CD4-positive, alpha-beta T cell treated with Interleukin-21 for 1 hour (primary cell): ENCODE measurements at places on chromosomes 4 and X.

DNA sequence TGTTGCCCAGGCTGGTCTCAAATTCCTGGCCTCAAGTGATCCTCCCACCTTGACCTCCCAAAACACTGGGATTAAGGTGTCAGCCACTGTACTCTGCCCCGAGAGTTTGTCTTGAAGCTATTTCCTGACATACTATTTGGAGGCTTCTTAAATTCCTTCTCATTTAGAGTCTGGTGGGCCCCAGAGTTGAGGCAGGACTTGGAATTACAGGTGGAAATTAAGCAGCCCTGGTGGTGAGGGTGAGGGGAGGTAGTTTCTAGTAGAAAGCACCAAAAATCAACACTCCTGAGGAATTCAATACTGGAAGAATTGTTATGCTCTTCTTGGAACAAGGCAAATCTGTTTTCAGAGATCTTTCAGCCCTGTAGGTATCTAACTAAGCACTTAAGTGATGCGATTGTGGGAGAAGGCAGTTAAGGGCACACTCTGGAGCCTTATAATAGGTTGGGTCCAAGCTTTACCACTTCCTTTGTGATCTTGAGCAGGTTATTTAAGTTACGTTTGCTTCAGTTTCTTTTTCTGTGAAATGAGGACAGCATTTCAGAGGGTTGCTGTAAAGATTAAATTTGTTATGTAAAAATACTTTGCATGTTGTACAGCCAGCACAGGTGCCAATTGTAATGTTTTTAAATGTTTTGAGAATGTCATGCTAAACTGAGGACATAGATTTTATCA lies 200.7 kb downstream of the SOWAHB start:
- DNase-seq: no peak

DNA sequence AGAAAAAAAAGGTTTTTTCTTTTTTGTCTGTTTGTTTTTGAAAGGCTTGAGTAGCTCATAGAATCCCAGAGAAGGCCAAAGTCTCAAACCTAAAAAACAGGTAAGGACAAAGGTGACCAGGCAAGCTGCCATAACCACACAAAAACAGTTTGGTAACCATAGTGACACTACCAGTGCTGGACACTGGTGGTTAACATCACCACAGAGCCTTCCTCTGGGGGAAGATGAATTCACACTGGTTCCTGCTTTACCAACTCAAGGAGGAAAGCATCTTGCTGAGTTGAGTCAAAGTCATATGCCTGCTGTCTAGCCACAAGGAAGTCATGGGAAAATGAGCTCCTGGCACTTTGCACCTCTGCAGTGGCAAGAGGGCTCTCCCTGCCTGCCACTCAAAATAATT lies 32.5 kb downstream of the IDS start:
- no peak for DNase-seq

DNA sequence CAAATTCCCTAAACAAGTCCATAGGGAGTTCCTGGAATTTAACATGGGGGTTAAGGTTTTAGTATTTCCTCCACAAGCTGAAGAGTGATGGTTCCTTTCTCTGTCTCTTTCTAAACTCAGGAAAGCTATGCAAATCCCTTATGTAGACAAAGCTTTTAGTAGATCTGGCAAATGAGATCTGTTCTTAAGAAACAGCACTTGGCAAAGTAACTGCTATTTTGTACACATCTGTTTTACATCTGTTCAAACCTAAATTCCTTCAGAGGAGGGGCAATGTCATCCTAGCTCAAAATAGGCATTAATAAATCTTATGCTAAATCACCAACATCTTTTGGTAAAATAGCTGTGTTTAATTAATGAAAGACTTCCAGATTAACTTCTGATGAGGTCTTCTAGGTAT lies 137.8 kb upstream of the TBC1D9 start:
- DNase-seq: no peak

DNA sequence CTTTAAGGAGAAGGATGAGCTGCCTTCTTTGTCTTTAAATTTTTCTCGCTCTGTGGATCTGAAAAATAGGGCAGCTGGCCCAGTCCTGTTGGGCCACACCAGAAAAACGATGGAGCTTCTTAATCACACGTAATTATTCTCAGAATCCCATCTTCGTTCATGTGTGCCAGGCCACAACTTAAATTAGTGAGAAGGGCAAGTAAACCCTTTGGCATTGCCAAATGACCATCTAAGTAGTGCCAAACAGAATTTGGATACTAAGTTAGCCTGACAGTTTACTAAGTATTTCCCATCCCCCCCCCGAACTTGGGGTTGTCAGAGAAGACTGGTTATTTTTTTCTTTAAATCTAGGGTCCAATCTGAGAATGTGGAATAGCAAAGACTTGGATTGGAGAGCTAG lies 62.0 kb downstream of the CASP3 start:
- no peak for DNase-seq

DNA sequence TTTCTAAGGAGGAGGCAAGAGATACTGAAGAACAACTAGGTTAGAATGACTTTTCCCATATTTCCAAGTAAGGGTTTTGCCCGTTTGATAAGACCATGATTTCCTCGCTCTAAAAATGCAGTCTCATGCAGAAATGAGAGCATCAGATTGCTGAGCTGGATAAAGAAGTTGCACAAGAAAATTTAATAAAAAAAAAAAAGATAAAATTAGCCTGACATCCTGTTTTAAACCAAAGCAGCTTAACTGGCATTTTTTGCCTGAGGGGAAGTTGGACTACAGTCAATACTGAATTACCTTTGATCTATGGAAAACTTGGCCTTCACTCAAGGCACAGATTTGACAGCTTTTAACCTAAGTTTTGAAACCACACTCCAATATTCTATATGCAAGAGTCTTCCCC lies 208.4 kb downstream of the GASK1B start:
- no peak for DNase-seq

GRCh38 chr4:81287101-81287500 lies 72.1 kb upstream of the PRKG2 start:
- no peak for DNase-seq

GRCh38 chr4:87306056-87306455 lies 16.6 kb downstream of the HSD17B13 start:
- DNase-seq: no peak

DNA sequence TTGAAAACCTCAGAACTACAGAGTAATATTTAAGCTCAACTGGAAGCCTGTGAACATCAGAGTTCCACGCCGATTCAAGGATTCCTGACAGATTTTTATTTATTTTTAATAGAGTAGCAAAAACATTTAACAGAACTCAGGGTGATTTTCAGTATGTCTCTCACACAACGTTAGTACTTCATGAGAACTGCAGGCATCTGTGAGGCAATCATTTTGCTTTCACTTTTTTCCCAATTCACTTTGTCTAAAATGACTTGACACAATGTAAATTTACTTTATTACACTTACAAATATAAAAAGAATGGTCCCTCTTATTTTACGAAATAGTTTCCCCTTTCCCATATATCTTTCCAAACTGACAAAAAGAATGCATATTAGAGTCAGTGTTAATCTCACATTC lies 869.5 kb upstream of the EPHA5 start:
- DNase-seq: no peak

DNA sequence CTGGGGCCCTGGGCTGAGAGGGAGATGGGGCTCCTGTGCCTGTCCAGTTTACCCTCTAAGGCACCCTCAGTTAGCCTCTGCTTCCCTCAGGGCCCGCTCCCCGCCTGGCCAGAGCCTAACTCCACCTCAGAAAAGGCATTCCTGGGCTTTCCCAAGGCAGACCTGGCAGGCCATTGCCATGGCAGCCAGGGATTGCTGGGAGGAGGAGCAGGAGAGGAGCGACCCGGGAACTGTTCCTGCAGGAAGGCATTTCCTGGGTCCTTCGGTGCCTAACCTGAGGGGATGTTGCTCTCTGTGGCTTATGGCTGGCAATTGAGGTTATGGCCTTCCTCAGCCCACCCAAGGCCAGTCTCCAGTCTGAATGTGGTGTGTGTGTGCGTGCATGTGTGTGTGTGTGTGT lies 131.3 kb downstream of the PJA1 start:
- DNase-seq: no peak

DNA sequence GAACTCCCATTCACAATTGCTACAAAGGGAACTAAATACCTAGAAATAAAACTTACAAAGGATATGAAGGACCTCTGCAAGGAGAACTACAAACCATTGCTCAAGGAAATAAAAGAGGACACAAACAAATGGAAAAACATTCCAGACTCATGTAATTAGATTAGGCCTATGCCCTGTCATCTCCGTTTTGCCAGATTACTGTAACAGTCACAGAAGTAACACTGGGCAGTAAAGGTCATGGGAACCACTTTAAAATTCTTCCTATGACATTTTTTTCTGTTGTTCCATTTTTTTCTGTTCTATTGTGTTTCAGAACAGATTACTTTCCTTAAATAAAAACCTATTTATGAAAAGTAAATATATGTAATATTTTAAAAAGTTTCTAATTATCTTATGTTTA lies 199.4 kb upstream of the CENPE start:
- DNase-seq: no peak

GRCh38 chr4:148341980-148342800 lies 100.0 kb downstream of the NR3C2 start:
- no peak for DNase-seq

DNA sequence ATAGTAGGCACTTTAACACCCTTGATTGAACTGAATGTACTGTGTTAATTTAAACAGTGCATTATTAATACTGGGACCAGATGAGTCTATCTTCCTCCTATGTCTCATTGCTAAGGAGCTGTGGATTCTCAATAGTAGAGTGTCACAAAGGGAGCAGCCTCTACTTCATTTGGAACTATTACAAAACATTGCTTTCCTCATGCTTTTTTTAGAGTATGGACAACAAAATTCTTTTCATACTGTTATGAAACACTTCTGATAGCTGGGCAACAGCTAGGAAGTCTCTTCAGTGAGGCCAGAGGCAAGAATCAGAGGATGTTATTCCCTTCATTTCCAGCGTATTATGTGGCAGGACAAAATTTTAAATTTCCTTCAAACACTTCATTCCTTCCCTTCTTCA lies 160.8 kb downstream of the FBXO8 start:
- DNase-seq: no peak

DNA sequence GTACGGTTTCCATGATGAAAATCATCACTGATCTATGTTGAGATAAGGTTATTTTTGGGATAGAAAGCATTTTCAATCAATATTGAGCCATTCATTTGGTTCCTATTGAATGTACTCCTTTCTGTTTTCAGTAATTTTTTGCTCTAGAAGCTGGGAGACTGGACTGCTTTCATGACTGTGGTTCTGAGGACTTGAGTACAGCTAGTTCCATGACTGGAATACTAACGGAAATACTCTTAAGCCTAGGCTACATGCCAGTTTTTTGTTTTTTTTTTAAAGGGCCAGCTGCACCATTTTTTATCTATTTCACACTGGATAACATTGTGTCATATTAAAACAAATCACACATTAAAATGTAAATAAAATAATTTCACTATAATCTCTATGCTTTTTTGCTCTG lies 16.7 kb downstream of the PRR32 start:
- DNase-seq: no peak

DNA sequence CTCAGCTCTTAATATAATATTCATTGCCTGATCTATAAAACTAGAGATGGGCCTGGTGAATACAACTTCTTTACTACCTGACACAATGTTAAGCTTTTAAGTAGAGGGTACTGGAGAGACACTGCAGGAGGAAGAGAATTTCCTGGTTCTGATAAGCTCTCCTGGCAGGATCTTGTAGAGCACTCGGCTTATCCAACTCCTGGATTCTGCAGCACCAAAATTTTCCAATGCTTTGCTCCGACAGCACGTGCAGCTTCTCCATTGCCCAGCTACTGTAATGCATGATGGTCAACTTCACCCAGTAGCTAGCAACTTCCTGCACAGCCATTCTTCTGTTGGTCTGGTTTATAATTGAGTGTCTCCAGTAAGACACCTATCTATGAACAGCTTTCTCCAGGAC lies 686.2 kb upstream of the BOD1L1 start:
- no peak for DNase-seq

DNA sequence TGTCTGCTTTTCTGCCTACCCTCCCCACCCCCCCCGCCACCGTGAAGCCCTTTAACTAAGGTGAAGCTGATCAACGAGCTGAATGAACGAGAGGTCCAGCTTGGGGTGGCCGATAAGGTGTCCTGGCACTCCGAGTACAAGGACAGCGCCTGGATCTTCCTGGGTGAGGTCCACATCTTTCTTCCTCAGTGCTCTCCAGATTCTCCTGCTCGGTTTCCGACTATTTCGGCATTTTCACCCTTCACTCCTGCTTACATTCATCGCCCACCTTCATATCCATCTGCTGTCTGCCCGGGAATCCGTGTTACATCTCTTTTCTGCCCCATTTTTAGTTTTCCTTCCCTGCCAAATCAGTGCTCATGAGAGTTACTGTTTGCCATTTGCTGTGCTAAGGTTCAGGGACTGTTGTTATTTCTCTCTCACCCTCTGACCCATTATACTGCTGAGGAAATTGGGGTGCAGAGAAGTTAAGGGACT lies 459 bp downstream of the RBMX2 start:
- DNase-seq: no peak

DNA sequence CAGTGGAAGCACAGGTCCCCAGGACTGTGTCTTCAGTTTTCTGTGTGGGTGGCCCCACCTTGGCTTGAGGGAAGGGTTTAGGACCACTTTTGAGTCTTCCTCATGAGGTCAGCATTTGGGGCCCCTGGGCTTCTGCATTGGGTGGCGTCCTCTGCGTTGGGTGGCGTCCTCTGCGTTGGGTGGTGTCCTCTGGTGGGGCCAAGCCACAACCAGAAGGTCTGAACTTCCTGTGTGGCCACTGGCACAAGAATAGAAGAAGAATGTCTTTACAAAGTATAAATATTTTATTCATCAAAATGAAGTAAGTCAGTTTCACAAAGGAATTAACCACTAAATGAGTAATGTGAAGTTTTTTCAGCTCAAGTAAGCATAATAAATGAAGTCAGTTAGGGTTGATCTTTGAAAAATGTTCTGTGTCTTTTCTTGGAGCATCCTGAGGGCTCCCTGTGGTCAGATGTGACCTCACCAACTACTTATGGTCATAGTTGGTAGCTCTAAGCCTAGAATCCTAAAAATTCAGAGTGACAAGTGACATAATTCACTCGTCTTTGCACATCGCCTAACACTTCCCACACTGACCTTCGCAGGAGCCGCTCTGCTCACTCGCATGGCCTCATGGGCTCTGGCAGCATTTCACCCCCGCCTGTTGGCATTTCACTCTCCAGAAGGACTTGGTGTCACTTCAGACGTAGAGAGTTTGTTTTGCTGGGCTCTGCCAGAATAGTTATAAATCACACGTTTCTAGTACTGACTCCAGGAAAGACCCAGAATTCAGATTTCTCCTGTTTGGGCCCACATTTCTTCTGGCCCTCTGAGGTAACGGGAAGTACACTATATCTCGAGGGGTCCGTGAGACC lies 39.0 kb upstream of the HGFAC start:
- DNase-seq: no peak

DNA sequence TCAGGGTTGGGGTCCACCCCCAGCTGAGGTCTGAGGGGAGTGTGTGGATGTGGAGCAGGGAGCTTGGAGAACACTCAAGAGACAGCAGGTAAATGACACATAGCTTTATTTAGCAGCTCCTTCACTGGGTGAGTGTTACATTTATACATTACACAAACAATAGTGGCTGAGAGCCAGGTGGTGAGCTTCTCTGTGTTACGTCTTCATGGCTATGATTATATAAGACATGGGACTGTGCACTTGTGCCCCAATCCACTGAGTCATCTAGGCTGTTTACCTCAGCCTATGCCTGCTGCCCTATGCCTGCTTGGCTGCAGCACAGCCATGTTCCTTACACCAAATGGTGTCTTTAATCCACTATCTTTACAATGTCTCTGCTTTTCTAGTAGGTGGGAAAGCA lies 459.6 kb downstream of the AFF2 start:
- DNase-seq: no peak
